ENCODE measurements at places on chromosomes 12 and 14.

- DNase-seq: no peak
Measured at GRCh38 chr14:58947814-58948445, 240.5 kb upstream of the DAAM1 start.

DNA sequence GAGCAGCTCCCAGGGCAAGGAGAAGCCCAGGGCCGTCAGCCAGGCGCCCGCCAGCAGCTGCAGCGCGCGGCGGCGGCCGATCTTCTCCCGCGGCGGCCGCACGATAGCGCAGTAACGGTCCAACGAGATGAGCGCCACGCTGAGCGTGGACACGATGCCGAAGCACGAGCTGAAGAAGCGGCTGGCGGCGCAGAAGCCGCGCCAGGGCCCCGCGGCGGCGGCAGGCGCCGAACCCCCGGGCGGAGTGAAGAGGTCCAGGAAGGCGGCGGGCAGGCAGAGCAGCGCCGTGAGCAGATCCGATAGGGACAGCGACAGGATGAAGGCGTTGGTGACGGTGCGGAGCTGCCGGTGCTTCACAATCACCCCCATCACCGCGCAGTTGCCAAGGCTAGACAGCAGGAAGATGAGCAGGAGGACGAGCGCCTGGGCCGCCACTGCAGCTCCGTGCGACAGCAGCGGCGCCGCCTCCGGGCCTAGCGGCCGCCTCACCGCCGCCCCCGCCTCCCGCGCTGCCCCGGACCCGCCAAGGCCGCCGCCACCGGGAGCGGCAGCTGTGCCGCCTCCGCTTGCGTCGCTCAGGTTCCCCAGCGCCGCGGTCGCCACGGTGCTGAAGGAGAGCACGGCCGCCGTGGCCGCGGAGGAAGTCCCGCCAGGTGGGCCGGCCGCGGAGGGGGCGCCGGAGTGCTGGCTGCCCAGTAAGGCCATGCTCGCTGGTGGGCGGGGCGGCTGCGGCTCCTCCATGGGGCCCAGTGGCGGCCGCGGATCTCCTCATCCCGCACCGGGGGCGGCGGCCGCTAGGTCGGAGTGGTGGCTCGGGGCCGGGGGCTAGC lies 479 bp downstream of the GPR135 start:
- DNase-seq: peak; percentile 30

- no peak for DNase-seq
Measured at GRCh38 chr14:50801706-50802105, 29.3 kb downstream of the NIN start.

- DNase-seq: no peak
Measured at GRCh38 chr12:117309276-117309925, 52.0 kb downstream of the NOS1 start.

DNA sequence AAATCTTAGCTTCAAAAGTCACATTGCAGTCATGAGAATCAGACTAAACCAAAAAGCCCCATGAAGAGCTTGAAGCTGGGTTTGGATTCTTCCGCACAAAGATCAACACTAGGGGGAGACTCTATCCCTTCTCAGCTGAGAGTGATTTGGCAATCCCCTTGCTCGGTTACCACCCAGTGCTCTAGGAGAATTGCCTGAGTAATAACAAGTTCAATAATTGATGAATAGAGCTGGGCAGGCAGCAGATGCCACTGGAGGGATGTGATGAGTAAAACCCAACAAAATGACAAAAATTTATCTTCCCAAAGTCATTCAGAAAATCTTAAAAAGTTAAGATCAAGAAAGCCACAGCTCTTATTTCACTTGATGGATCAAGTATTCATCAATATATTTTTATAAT lies 185.6 kb upstream of the ARID2 start:
- DNase-seq: peak; percentile 86
